Transverse colon (tissue), 4 donors: ENCODE measurements at places on chromosomes 11 and 22.

GRCh38 chr11:79028225-79028624 lies 412.6 kb downstream of the TENM4 start:
- H3K4me3 ChIP-seq = no peak overlapping the region
- no peak overlapping the region for H3K27ac ChIP-seq
- H3K4me1 ChIP-seq = no peaks in the 10 kb centered on the region
- DNase-seq = no peak
- H3K36me3 ChIP-seq = no peaks in the 10 kb centered on the region

- H3K4me1 ChIP-seq = no peaks in the 10 kb centered on the region
- no peak for DNase-seq
- no peak overlapping the region for H3K27ac ChIP-seq
- H3K4me3 ChIP-seq = no peak overlapping the region
- H3K36me3 ChIP-seq = no peaks in the 10 kb centered on the region
- no peaks in the 10 kb centered on the region for H3K27me3 ChIP-seq
Measured at GRCh38 chr11:28618416-28618815, 510.2 kb downstream of the METTL15 start.

DNA sequence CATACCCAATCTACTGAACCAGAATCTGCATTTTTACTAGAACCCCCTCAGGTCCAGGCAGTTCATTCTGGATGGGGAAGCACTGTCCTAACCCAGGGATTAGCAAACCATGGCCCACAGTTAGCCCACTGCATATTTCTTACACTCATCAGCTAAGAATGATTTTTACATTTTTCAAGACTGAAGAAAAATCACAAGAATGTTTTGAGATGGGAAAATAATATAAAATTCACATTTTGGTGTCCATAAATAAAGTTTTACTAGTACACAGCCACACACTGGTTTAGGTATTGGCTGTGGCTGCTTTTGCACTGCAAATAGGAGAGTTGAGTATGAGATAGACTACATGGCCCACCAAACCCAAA lies 59.4 kb downstream of the PPFIBP2 start:
- H3K4me1 ChIP-seq = peaks cover 69% of the 10 kb centered on the region
- DNase-seq = no peak
- H3K36me3 ChIP-seq = no peaks in the 10 kb centered on the region
- H3K27ac ChIP-seq = peak overlapping the region; percentile 90

GRCh38 chr11:27204529-27204928 lies 158.5 kb downstream of the CCDC34 start:
- H3K27me3 ChIP-seq = no peaks in the 10 kb centered on the region
- H3K4me3 ChIP-seq = no peak overlapping the region
- DNase-seq = peak; percentile 56
- peak overlapping the region; percentile 57 for H3K27ac ChIP-seq
- no peaks in the 10 kb centered on the region for H3K36me3 ChIP-seq

- H3K4me3 ChIP-seq = no peak overlapping the region
- no peaks in the 10 kb centered on the region for H3K4me1 ChIP-seq
- no peak overlapping the region for H3K27ac ChIP-seq
Measured at GRCh38 chr22:27283714-27284113, 517.8 kb downstream of the MN1 start.
